ENCODE measurements at places on chromosomes 1 and 21. TPM values are rescaled to one million over a fixed set of nuclear protein-coding genes. Genes with fewer than 3 reads are reported as not detected.

CRYBG2 gene
- 7.0 TPM for total RNA-seq

TENT5C gene
- total RNA-seq = 48.2 TPM

LCE1D gene
- not detected for total RNA-seq

NR5A2 gene
- total RNA-seq = 4.3 TPM

GUCA2A gene
- not detected for total RNA-seq

F5 gene
- total RNA-seq = 2.9 TPM

TIPRL gene
- 46.0 TPM for total RNA-seq

SLC6A17 gene
- total RNA-seq = 0.96 TPM

DIO1 gene
- not detected for total RNA-seq

RGSL1 gene
- total RNA-seq = 1.7 TPM

CDK11B gene
- total RNA-seq = 3.6 TPM

CLCA1 gene
- total RNA-seq = 0.72 TPM

KCNE2 gene
- 0.72 TPM for total RNA-seq

TRIM58 gene
- total RNA-seq = 7.7 TPM

CRP gene
- total RNA-seq = 0.48 TPM

WNT2B gene
- total RNA-seq = 4.8 TPM

PLXNA2 gene
- total RNA-seq = 12.0 TPM

LCE1B gene
- total RNA-seq = not detected

TNFSF4 gene
- total RNA-seq = 7.2 TPM

EXTL1 gene
- 0.48 TPM for total RNA-seq

LCE1F gene
- total RNA-seq = not detected

KRTAP19-1 gene
- total RNA-seq = not detected

FOXD3 gene
- total RNA-seq = not detected

AADACL3 gene
- total RNA-seq = 5.8 TPM

MIA3 gene
- 40.9 TPM for total RNA-seq

CLCNKB gene
- total RNA-seq = not detected

RNU1-3 gene
- under 0.01 TPM for total RNA-seq

MMP23B gene
- total RNA-seq = 249 TPM

C1orf52 gene
- 22.9 TPM for total RNA-seq

SPRR2E gene
- not detected for total RNA-seq

HENMT1 gene
- 16.9 TPM for total RNA-seq

C1orf141 gene
- 2.6 TPM for total RNA-seq

NME7 gene
- 29.6 TPM for total RNA-seq

KDF1 gene
- 3.1 TPM for total RNA-seq

DPM3 gene
- not detected for total RNA-seq

F3 gene
- total RNA-seq = 356 TPM

PTCH2 gene
- 0.72 TPM for total RNA-seq

APCS gene
- 3.9 TPM for total RNA-seq

AGTRAP gene
- total RNA-seq = 43.3 TPM

NUP133 gene
- total RNA-seq = 31.3 TPM

ZNF593OS gene
- total RNA-seq = not detected

C1orf232 gene
- total RNA-seq = not detected

DAB1 gene
- total RNA-seq = 4.8 TPM

ACKR1 gene
- 8.4 TPM for total RNA-seq

KIAA1614 gene
- total RNA-seq = 17.6 TPM
